ENCODE measurements at places on chromosomes 12 and 14.
A peak's percentile ranks its signal among the peaks of the same experiment; 100 is the strongest.

GRCh38 chr14:95413289-95414215, 93.8 kb upstream of the CLMN start:
- DNase-seq = no peak

DNA sequence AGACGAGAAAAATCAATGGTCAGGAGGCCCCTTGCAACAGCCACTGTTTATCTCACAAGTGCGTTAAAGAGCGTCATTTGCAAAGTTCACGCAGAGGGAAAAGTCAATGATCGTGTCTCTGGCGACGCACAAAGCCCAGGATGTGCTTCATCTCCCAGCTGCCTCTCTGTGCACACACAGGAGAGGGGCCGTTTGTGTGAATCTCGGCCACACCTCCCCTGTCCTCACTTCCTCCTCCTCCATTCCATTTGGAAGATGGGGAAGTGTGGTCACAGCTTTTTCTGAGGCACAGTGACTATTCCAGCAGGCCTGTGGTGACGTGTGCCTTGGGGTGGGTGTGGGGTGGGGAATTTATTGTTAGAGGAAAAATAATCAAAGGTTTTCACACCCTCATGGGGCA, 90.4 kb downstream of the RBM19 start:
- no peak for DNase-seq

DNA sequence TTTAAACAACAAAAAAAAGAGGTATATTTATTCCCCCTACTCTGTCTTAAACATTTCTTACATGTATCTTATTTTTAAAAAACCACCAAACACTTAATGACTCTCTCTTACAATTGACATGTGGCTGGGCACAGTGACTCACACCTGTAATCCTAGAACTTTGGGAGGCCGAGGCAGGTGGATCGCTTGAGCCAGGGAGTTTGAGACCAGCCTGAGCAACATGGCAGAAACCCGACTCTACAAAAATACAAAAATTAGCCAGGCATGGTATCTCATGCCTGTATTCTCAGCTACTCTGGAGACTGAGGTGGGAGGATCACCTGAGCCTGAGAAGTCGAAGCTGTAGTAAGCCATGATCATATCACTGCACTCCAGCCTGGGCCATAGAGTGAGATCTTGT, 16.0 kb downstream of the SLC41A2 start:
- no peak for DNase-seq

- DNase-seq = no peak
Measured at GRCh38 chr14:54839701-54840119, 62.9 kb downstream of the GCH1 start.

DNA sequence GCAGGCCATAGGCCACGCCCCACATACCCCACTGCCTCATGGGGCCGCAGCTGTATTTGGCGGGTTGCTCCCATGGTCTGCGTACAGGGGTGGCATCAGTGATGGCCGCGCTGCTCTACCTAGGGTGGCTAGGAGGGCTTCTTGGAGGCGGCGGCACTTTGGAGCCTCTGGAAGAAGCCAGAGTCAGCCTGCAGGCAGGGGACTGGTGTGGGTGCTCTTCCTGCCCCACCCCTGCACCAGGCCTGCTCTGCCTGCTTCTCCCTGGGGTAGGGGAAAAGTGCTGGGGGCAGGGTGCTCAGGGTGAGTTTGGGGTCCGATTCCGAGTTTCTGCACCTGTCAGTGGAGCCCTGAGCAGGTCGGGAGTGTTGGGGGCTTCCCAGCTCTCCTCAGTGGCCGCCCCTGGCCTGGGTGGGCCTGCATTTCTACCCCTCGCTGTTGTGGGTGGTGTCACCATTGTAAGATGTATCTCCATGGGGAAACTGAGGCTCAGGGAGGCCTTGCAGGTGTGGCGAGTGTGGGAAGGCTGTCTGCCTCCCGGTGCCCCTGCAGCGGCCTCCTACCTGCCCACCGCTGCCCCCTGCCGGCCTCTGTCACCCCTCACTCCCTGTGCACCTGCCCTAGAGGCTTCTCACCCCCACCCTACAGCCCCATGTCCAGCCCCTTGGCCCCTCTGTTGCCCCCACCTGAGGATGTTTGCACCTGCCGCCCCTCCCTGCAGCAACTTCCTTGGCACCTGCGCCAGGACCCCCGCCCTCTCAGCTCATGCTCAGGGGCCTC, 5.5 kb downstream of the CEP170B start:
- DNase-seq = no peak

GRCh38 chr12:8455727-8456360, at the start of gene CLEC6A:
Gene CLEC6A, plus strand, starts transcription at chr12:8455962. Its CDS starts 150 bp downstream, at chr12:8456112.
- no peak for DNase-seq

GRCh38 chr12:127150028-127150427, 1116.9 kb upstream of the TMEM132C start:
- DNase-seq = no peak

- DNase-seq = no peak
Measured at GRCh38 chr14:79587875-79588274, 623.4 kb downstream of the DIO2 start.

DNA sequence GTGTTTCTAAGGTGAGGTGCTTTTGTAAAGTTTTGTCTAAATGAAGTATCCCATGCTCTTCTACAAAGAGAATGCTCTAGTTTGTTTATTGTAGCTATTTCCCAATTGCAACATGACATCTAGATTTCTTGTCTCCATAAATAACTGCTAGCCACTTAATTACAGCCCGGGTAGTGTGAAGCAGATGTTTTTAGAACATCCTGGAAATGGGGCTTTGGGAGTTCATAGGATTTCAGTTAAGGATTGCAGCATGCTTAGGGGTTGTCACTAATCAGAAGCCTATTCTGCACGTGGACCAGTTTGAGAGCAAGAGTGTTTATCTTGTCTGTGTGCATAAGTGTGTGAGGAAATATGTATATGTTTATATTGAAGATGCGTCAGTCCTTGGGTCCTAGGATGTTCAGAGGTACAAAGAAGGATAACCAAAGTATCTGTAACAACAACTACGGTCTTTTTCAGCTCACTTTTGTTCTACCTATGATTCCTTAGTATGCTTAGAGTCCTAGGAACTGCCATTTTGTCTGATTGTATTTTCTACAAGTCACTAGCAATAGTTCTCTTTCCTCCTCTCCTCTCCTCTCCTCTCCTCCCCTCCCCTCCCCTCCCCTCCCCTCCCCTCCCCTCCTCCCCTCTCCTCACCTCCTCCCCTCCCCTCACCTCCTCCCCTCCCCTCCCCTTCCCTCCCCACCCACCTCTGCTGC, 135.3 kb downstream of the ACSS3 start:
- DNase-seq = no peak

GRCh38 chr12:124804011-124804621, 59.5 kb downstream of the SCARB1 start:
- DNase-seq = no peak

DNA sequence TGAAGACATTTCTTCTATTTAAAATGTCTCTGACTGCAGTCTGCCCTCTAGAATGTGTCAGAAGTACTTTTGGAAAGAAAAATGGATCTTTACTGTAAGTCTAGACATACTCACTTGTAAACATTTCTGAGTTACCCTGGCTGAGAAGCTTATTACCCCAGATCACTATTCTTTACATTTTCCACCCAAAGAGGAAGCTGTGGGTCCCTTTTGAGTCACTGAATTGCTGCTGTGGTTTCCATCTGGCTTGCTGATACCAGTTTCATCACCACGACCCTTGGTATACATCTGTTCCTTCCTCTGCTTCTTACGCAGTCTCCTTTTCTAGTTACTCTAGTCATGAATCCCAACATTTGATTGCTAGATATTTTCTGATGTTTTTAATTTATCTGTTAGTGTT, 20.2 kb upstream of the CLEC4D start:
- peak; percentile 17 for DNase-seq

DNA sequence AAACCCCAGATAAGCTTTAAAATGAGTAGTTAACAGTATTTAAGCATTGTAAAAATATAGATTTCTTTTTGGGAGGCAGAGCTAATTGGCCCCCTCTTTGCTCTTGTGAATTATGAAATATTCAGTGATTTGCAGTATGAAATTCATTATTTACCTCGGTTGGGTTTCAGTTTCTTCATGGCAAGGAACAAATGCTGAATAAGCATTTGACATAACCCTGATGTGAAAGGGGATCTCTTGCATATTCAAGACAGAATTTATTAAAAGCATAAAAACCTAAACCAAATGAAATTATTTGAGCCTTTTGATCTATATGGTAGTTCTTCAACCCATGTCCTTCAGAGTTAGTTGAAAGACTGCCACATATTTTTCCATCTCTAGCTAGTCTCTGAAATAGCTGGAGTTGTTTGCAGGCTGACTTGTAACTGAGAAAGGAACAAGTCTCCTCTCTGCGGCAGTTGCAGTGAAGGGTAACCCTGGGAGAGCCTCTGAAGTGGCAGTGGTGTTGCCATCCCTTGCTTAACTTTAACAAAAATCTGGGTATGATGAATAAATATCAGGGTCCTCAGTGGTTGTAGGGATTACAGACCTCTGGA, 690 bp downstream of the AKAP6 start:
- DNase-seq = no peak

DNA sequence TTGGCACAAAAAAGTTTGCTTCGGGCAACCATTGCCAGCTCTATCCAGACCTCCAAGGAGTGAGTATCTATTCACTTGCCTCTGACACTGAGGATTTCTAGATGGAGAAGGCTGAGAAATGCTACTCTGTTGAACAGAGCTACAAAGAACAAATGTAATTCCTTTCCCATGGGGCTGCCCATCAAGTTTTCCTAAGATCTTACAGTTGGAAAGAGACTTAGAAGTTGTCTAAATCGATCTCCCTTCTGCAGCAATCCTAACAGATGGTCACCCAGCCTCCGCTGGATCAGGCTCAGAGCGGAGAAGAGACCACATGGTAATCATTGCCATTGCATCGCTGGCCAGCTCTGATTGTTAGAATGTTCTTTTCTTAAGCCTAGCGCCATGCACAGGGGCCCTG, 110.1 kb upstream of the BCL2L14 start:
- no peak for DNase-seq

GRCh38 chr14:104084251-104085002, 1.1 kb upstream of the ASPG start:
- DNase-seq = no peak

All from stimulated activated CD4-positive, alpha-beta T cell treated with anti-CD3 and anti-CD28 coated beads, TNF-alpha, amount 100 ng/mL, for 1 hour (primary cell).